Fibroblast of skin of right quadriceps (primary cell): ENCODE measurements at places on chromosomes 6 and 20.

DNA sequence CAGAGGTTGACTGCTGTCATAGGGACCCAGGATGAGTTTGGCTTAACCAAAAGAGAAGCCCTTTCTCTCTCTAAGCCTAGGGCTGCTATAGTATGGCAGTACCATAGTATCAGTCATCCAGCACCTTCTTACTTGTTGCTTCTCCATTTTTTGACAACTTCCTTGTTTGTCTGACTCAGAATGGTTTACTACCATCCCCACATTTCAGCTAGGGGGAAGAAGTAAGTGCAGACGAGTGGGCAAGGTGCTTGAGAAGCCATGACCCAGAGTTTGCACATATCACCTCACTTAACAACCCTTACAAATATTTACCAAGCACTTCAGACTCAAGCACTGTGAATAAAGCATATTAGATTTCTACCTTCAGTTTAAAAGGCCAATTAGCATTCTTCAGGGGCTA, 289.9 kb upstream of the TSHZ2 start:
- DNase-seq, result no peak

DNA sequence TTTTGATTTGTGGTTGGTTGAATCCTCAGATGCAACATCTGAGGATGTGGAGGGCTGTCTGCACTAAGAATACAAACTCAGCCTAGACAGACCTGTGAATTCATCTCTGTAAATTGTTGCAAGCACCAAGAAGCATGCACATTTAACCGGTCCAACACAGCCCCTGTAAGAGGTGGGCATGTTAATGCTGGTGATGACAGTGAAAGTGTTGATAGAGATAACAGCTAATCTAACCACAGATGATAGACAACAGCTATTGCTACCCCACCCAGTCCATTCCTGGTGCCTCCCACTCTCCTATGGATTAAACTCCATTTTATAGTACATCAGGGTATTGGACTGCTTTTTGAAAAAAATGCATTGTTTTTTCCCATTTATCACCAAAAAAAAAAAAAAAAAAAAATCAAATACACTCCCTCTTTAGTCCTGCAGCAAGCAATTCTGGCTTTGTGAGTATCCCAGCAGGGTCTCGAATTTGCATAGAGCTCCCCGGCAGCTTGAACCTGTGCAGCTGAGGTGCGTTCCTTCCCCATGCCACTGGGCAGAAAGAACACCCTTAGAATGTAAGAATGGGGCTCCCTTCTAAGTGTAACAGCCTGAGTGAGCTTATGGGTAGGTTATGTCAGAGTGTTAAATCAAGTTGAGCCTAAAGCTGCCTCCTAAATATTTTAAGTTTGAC, 270.9 kb upstream of the JARID2 start:
- DNase-seq, result no peak

- DNase-seq, result peak; percentile 73
Measured at GRCh38 chr6:132132924-132133639, 181.9 kb upstream of the CCN2 start.

DNA sequence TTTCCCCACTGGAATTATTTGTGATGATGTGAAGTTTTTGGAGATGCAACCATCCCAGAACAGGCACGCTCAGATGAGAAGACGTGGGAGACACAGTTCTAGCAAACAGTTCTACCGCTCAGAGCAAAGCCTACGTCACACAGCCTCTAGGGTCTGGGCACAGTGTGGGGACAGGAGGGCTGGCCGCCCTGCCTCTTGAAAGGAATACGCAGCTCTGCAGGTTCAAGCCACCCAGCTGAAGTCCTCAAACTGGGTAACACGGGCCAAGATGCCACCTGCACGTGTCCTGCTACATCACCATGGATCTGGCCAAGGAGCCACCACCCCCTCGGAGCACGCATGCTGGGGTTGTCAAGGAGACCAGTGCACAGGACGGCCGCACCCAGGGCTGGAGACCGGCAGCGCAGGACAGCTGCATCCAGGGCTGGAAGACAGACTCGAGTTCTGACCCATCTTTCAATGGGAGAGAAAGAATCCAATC, 75.0 kb downstream of the NOL4L start:
- DNase-seq, result no peak

DNA sequence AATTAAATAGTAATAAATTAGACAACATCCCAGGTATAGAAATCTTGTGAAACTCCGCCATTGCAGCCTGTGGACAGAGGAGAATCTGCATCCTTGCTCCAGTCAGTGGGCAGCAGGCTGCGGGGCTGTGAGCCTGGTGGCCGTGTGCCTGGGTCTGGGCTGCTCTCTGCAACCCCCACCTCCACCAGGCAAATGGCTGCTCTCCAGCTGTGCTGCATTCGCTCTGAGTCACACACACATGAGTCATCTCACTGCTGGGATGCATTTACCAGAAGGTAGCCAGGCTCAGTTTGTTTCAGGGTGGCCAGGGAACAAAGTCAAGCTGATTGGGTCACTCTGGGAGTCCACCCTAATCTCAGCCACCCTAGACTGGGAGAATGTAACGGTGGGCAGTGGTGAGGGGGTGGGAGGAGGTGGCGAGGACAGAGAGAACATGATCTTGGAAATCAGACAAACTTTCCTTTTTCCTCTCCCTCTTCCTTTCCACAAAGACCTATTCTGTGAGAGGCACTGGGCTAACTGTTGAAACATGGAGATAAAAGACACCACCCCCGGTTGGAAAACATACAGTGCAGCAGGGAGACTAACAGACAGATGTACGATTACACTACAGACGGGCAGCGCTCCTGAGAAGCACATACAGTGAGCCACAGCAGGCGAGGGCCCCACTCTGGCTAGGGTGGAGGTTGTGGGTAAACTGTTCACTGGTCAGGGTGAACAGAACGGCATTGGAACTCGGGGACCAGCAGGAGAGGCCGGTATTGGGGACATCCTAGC, 59.2 kb downstream of the TRAM2 start:
- DNase-seq, result peak; percentile 96

- DNase-seq, result peak; percentile 69
Measured at GRCh38 chr6:119676961-119677360, 327.4 kb upstream of the MAN1A1 start.

- no peak for DNase-seq
Measured at GRCh38 chr20:48321271-48321670, 506.5 kb downstream of the PREX1 start.

DNA sequence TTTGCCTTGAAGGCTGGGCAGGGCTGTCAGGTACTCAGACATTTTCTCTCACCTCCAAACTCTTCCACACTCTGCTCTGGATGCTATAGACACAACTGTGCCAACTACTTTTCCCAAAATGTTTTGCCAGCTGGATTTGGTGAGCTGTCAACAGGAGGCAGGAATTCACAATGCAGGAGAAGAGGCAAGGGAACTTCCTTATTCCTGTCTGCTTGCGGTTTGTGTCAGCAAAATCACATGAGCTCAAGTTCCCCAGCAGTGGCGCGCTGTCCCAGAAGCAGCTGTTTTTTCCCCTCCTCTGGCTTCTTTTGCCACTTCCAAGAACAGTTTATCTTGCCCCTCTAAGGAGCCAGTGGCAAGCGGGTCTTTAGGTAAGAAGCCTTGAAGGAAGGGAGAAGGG, 608.2 kb downstream of the PRKN start:
- peak; percentile 61 for DNase-seq

DNA sequence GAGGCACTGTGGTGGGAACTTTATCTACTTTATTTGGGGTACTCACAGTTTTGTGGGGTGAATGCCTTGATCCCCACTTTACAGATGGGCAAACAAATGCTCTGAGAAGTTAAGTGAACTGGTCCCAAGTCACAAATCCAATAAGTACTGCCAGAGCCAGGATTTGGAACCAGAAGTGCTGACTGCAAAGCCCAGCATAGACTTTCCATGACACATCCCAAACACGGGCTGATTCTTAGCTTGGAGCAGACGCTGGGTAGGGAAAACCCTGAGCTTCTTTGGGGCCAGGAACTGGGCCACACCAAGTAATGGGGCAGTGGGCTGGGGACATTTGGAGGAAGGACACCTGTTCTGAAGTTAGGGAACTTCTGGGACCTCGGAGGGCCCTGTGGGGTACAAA, 20.3 kb downstream of the RIN2 start:
- no peak for DNase-seq

- peak; percentile 17 for DNase-seq
Measured at GRCh38 chr6:23526526-23526925, 599.5 kb upstream of the NRSN1 start.

- DNase-seq, result no peak
Measured at GRCh38 chr6:142700032-142700431, 244.9 kb downstream of the HIVEP2 start.

GRCh38 chr6:64685401-64685800, 1021.6 kb downstream of the EYS start:
- no peak for DNase-seq

DNA sequence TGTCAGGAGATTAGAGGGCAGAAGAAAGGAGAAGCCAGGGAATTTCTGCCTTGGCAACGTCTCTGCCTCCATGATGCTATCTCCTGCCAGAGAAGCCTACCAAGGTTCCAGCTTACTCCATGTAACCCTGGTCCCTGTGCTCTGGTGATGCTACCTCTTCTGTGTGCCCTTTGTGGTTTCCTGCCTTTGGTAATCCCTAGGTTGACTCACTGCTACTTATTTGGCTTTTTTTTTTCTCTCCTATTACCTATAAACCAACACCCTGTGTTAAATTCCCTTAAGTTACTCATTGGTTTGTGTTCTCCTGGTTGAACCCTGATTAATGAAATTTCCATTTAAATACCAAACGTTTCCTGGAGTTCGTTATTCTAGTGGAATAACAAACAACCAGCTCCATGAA, 527.8 kb upstream of the FLRT3 start:
- peak; percentile 19 for DNase-seq

- DNase-seq, result peak; percentile 84
Measured at GRCh38 chr6:45728674-45729073, 287.0 kb downstream of the CLIC5 start.

GRCh38 chr6:131877999-131878789, 70.4 kb downstream of the ENPP1 start:
- DNase-seq, result no peak

DNA sequence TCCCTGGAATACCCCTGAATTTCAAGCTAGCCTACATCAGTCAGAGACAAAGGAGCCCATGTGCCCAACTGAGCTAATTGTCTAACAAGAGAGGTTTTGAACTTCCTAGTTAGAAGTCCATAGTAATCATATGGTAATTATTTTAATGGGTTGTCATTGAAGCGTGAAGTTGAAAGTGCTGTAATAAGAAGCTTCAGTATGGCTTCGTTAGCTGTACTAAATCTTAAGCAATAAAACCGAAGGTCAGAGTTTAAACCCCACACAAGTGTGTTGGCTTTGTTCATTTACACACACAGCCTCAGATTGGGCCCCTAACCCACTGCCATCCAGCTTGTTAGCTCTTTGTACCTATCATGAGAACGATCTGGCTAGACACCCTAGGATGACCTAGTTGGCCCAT, 195.6 kb upstream of the RIN2 start:
- DNase-seq, result no peak

DNA sequence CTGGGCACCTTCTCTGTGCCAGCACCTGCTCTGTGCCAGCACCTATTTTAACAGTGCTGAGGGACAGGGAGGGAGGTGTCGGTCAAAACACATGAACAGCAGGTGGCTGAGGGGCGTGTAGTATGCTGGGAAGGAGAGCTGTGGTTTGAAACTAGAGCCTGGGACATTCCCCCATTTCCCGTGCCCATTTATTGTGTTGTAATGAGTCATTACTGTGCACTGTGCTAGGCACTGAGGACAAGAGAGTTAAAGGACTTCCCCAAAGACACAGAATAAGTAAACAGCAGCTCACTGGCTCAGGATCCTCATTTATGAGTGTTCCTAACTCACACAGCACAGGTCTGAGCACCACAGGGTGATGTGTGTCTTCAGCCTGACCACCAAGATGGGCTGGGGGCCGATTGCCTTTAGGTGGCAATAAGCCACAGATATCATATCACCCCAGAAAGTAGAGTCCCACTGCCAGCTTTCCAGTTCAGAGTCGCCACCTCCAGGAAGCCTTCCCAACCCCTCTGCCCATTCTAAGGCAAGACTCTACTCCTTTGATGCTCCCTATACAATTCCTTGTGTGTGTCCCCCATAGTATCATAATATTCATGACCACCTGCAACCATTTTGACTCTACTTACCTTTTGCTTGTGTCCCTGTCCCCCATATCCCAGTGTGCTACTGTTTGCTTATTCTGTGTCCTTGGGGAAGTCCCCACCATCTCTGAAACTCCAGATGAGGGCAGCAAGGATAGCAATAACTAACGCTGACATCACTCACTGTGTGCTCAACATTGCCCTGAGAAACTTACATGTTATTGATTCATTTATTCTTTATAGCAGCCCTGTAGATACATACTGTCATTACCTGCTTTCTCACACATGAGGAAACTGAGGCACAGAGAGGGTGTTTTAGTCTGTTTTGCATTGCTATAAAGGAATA, 87.3 kb downstream of the TOX2 start:
- no peak for DNase-seq

DNA sequence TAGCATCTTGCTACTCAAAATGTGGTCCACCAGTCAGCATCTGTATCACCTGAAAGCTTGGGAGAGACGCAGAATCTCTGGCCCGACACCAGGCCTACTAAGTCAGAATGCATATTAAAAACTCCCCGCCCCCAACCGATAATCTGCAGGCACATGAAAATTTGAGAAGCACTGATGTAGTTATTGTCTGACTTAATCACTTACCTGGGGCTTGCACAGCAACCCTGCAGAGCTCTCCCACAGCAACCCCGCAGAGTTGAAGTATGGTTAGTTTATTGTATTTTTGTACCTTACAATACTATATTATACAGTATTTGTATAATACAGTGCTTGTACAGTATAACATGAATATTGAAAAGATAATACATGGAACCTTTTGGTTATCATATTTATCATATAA, 53.7 kb downstream of the KLHL31 start:
- no peak for DNase-seq

GRCh38 chr6:45479834-45480751, 102.4 kb upstream of the SUPT3H start:
- peak; percentile 84 for DNase-seq

DNA sequence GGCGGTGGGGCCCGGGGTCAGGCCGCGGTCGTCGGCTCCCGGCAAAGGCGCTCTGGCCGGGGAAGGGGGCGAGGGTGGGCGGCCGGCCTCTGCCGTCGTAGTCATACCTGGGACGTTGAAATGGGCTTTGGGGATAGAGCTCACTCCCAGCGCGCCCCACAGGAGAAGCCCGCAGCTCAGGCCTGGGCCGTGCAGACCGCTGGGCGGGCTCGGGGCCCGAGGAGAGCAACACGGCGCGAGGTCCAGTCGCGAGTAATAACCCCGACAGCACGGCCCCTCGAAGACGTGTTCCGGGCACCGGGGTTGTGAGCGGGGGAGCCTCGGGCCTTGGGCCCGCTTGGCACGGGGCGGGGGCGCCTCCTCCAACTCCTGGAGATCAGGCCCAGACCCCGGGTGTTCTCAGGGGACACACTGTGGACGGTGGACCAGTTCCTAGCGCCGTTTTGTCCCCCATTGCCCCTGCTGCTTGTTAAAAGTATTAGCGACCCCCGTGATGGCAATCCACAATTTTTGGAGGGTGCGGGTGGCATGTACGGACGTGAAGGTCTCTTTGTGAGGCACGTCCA, 10.9 kb downstream of the FOXC1 start:
- no peak for DNase-seq
